ENCODE measurements at places on chromosomes 4 and X.
A peak's percentile ranks its signal among the peaks of the same experiment; 100 is the strongest.

DNA sequence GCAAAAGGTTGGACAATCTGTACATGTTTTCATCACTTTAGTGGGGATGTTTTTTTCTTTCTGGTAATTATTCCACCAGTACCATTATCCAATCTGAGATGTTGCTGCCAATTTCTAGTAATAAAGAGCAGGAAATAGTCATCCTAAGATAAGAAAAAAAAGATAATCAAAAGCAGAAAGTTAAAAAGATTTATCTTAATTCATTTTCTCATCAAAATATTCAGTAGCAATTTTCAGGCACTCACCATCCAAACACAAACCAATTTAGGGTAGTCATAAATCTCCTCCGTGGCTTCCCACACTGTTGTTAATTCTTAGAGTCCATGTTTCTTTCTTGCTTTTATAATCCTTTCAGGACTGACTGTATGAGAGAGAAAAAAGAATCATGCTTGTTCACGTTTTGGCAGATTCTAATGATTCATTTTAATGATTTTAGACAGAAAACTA is 263.7 kb upstream of the UGT8 start:
- DNase-seq, result no peak

DNA sequence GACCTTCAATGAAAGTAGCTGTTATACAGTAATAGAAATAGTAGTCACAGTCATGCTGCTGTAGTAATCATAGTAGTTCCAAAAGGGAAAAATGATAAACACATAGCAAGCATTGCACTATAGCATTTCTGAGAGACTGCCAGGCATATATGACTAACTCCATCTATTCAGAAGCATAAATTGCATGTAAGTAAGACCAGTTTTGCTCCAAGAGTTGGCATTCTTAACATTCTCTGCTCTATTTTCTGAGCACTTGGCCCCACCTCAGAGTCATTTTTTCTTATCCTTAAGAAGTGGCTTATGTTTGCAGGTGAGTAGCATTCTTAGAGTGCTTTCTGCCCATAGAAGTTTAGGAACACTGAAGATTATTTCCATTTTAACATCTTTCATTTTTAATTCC is 490.3 kb upstream of the TECRL start:
- peak; percentile 31 for DNase-seq

DNA sequence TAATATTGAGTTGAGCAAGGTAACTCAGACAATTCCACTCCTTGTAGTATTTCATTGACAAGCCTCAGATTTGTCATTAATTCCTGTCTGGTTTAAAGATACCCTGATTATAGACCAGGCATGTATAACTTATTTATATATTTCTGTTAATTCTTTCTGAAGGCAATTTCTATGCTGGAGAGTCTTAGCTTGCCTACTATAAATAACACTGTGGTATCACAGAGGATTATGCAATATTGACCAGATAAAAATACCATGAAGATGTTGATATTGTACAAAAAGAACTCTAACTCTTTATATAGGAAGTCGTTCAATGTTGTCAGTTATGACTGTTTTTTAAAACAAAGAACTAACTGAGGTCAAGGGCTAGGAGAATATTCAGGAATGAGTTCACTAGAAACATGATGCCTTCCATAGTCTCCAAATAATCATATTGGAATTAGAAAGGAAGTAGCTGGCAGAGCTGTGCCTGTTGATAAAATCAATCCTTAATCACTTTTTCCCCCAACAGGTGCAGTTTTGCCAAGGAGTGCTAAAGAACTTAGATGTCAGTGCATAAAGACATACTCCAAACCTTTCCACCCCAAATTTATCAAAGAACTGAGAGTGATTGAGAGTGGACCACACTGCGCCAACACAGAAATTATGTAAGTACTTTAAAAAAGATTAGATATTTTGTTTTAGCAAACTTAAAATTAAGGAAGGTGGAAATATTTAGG is 821 bp downstream of the CXCL8 start:
- DNase-seq, result no peak

GRCh38 chr4:98963538-98964433 is 31.7 kb upstream of the METAP1 start:
- no peak for DNase-seq

GRCh38 chr4:911221-911751 is 20.8 kb downstream of the GAK start:
- no peak for DNase-seq

DNA sequence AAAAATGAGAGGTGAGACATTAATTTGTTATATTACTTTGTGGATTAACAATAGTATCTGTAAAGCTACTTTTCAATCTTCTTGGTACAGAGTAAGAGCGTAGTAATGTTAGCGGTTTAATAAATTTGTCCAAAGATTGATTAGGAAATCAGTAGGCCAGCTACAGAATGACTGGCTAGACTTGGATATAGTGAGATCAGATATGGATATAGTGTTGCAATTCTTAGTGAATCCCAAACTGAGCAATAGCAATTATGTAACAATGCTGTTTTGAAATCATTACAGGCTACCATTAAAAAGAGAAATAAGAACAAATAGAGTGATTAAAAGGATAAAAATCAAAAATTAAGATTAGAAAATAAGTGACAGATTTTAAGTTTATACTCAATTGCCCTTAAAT is 847 bp upstream of the UGT2A2 start:
- no peak for DNase-seq

GRCh38 chrX:100647739-100648138 is 3.7 kb downstream of the SRPX2 start:
- no peak for DNase-seq

GRCh38 chrX:8647176-8647575 is 84.8 kb downstream of the ANOS1 start:
- no peak for DNase-seq

DNA sequence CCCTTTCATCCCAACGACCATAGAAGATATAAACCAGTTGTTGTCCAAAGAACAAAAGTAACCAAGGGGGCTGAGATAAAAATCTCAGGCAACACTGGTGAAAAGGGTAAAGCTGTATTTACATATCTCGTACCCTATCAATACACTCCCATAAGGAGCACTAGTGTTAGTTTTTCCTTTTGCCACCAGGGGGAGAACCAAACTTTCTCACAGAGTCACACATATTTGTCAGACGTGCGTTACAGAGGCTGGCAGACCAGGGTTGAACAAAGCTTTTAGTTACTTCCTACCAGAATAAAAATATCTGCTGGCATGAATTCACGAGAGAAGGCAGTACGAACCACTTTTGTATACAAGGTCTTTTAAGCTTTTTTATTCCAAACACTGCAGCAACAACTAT is 88.3 kb downstream of the AMELX start:
- DNase-seq, result peak; percentile 59

DNA sequence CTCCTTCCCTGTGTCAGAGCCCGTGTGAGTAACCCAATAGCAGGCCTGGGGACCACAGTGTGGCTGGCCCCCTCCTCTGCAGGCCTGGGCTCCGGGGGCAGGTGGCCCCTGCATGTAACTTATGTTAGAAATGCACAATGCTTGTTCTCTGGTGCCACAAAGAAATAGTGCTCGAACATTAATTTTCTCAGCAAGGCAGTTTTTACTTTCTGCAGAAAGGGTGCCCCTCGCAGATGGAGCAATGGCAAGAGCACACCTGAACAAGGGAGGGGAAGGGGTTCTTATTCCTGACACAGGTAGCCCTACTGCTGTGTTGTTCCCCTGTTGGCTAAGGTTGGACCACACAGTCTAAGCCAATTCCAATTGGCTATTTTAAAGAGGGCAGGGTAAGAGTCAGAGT is 17.1 kb downstream of the TACC3 start:
- no peak for DNase-seq

All from EL (cell line).